ENCODE measurements at places on chromosomes 3 and 15. TPM values are rescaled to one million over a fixed set of nuclear protein-coding genes. Genes with fewer than 3 reads are reported as not detected.

DNA sequence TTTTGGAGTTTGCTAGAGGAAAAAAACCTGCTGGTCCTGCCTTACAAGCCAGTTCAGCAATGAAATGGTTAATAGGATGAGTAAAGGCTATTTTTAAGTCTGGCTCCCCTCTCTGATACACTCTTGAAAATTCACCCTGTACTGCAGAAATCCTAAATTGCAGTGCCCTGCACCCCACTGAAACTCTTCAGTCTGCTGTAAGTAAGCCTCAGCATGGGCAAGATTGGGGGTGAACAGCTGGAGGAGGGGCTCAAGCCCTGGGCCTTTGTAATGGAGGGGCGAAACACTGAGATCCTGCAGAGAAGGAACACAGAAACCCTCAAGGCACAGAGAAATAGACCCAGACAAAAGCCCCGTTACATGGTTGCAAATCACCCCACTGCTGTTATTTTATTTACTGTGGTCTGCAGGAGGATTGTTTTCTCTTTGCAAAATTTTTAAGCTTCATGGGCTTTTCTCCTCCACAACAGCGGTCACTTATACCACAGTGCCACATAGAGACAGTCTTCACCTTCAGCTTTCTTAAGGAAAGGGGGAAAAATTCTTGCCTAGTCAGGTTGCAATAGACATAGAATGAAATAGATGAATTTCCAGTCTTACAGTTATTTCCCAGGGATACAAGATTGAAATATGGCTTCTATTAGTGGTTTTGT lies 45.0 kb downstream of the SOX2 start:
- no peak for DNase-seq

- no peak for DNase-seq
Measured at GRCh38 chr3:80334534-80334933, 566.7 kb upstream of the ROBO1 start.

GRCh38 chr3:121529308-121529707 lies 16.5 kb downstream of the POLQ start:
- no peak for DNase-seq

DNA sequence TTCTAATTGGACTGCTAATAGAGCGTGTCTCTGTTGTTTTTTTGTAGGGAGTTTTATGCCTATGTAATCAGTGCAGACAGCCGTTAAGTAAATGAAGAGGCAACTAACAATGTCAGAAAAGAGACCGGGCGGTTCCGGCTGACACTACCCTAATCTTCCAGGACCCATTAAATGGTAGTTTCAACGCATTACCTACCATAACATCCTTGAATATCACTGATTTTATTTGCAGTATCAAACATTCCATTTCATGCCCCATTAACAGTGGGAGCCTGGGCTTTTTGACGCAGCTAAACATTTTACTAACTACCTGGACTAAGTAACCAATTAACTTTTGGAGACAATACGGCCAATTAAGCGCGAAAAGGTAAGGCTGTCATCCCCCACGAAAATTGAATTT lies 832.9 kb upstream of the NR2F2 start:
- DNase-seq, result no peak

DNA sequence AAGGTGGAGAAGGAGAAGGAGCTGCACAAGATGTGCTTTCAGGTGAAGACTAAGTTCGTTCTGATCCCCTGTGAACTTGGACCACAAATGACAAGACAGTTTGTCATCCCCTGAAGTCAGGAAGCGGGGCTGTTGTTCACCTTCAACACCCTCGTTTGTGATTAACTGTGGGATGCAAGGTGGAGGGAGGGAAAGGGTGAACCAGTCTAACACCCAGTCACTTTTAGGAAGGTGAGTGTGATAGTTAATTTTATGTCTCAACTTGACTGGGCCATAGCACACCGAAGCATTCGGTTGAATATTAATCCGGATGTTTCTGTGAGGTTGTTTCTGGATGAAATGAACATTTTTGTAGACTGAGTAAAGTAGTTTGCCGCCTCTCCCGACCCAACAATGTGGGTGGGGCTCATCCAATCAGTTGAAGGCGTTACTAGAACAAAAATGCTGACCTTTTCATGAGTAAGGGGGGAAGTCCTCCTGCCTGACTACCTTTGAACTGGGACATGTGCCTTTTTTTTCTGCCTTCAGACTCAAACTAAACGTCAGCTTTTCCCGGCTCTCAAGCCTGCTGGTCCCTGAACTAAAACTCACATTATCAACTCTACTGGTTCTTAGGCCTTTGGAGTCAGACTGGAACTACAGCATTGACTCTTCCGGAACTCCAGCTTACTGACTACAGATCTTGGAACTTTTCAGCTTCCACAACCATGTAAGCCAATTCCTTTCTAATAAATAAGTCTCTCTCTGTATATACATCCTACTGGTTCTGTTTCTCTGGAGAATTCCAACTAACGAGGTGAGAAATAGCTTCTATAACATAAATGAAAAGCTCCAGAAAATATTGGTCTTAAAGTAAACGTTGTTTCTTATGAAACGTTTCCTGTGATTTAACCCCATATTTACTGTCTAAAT lies 264.0 kb upstream of the SLITRK3 start:
- DNase-seq, result no peak

DNA sequence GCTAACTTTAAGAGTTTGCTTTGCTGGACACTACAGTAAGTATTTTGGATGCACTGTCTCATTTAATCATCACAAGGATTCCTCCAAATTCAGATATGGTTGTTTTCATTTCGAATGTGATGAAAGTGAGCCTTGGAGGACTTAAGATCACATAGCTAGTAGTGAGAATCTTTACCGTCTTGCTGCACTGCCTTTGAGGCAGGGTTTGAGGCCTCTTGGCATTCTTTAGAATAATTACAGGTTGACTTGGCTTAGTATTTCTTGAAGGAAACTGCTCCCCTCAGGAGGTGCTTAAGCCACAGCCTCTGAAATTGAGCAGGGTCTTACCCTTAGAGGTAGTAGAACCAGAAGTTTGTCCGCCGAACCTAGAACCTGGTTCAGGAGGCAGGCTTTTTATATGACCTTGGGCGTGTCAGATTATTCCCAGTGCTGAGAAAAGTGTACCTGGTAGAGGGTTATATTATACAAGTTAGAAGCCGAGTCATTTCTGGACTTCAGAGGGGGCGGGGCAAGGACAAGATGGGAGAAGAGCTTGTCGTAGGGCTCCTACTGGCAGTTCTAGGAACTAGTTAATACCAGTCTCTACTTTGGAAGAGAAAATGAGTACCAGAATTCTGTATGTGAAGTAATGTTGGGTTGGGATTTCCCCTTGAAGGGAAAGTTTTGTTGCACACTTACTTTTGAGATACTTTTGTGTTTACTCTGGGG lies 1.1 kb downstream of the TFG start:
- peak; percentile 14 for DNase-seq

- DNase-seq, result no peak
Measured at GRCh38 chr3:28924744-28925360, 356.0 kb upstream of the RBMS3 start.

GRCh38 chr3:132418916-132419315 lies 1.6 kb downstream of the DNAJC13 start:
- DNase-seq, result no peak

DNA sequence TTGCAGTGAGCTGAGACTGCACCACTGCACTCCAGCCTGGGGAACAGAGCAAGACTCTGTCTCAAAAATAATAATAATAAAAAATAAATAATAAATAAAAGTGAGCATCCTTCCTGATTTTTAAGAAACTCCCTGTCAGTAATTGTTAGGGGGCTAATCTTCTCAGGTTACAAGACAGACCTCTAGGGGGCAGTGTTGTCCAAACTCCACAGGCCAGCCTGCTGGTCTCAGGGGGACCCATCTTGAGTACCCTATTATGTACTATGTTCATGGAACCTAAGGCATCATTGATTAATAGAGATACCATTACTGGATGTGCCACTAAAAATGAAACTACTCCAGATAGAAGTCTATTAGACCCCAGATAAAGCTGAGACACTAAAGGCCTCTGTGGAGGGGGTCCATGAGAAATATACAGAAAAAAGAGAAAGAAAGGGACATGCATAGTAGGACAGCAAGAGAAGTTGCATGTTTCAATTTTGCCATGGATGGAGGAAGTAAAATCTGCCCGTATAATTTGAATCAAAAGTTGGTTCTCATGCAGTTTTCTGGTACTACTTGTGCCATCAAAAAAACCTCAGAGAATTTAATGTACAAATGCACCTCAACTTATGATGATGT lies 85.5 kb upstream of the CDV3 start:
- DNase-seq, result no peak

GRCh38 chr3:37751967-37752648 lies 109.6 kb upstream of the CTDSPL start:
- no peak for DNase-seq

DNA sequence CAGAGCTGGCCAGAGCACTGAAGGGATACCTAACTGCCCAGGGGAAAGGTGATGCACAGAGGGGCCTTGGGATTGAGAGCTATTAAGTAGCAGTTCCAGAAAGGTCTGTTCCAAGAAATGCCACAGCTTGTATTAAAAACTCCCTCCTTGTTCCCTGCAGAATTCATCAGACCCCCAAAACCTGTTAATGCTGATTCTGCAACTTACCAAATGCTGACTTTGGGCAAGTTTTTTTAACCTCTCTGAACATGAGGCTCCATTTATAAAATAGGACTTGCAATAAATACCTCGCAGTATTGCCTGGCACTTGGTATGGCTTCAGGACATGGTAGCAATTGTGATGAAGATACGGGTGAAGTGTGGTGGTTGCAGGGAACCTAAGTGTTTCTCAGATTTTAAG lies 30.1 kb upstream of the SYNPR start:
- DNase-seq, result no peak

GRCh38 chr15:71080166-71080565 lies 35.1 kb upstream of the THSD4 start:
- no peak for DNase-seq

DNA sequence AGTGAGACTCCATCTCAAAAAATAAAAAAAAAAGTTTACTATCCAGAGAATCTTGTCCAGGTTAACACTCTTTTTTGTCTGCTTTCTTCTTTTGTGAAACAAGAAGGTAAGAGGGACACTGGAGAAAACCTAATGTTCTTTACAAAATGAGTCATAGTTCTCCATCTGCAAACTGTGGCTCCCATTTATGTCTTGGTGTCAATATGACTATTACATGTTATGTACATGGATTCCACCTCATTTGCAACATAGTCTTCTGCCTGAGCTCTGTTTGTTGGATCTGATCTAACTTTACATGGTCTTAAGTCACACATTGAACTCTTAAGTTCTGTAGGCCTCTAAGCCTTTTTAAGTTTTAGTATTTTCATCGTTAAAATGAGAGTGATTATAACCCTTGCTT lies 421.2 kb upstream of the TPRG1 start:
- no peak for DNase-seq

DNA sequence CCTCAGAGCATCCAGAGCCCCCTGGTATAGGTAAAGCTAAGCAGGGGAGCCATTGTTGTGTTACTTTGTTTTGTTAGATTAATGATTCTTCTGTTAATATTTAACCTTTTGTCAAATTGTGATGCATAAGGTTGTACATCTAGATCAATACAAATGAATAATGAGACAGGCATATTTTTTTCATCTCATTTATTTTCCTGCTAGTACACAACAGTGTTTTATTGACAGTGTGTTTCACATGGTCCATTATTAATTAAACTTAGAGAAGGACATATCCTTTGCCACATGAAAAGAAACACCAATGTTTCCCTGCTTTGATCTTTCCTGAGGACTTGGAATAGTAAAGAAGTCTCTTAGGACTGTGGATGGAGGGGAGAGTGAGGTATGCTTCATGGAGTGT lies 543.6 kb upstream of the CFAP20DC start:
- no peak for DNase-seq

GRCh38 chr3:131717493-131717892 lies 214.7 kb upstream of the MRPL3 start:
- no peak for DNase-seq

DNA sequence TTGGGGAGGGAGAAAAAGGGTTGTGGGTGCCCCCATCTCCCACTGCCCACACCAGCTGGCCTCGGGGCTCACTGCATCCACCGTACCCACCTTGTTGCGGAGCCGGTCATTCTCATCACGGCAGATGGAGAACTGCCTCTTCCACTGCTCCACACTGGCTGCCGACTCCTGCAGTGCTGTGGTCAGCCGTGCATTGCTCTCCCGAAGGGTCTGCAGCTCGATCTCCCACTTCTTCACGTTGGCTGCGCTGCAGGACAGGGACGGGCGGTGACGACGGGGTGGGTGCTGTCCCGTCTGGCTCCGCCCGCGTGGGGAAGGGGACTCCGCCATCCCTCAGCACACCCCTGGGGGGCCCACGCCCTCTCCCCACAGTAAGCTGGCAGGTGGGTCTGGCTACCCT lies 45.1 kb downstream of the WHAMM start:
- DNase-seq, result no peak

DNA sequence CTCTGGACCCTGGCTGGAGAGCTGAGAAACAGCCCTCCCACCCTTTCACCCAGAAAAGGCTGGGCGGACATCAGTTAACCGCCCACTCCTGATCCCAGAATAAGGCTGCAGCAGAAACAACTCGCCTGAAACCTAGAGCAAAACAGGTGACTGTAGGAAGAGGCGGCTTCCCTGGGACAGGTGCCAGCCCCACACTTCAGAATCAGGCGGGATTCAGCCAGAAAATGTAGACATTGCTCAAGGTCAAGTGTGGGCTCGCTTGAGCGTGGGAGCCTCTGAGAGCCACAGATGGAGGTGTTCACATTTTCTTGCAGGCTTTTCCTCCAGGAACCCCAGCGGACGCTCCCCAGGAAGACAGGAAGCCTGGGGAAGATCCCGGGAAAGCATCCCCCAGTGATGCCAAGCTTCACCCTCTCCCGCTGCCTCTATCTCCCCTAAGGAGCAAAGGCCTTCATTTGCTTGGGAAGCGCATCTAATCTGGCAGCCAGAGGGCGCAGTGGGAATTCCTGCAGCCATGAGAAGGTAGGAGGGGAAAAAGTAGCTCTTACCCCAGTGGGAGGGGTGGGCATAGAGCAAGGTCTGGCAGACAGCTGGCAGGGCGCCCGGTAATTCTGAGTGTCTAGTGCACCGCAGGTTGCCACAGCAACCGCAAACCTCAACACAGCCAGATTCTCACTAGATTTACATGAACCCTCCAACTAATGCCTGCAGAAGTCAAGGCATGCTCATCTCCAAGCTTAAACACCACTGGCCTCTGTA lies 77.7 kb downstream of the OCA2 start:
- DNase-seq, result peak; percentile 91

DNA sequence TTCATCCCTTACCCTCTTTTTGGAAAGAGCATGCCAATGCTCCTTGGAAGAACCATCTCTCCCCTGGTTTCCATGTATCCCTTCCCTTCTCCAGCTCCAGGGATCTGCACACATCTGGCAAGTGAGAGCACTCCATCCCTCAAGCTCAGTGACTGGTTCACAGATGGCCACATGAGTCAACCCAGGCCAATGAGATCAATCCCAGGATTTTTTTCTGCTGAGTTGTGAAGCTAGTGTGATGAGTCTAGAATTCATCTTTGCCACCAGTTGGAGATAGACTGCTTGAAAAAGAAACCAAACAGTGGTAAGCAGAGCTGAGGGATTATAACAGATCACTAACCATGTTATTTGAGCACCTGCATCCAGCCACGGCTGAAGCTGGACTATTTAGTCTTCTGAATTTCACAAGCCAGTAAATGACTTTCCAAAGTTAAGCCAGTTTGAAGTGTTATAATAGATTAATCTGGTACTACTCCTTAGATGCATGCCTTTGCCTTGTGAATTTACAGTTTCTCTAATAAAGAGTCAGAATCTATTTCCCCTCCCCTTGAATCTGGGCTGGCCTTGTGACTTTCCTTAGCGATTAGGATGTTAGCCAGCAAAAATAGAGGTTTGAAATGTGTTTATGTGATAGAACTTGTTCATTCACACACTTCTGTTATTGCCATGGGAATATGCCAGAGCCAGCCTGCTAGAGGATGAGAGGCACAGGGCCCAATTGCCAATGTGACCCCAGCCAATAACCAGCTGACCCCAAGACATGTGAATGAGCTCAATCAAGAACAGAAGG lies 159.8 kb downstream of the WNT5A start:
- DNase-seq, result no peak

Gene IDH2
- 87.0 TPM for total RNA-seq

Gene SOX14
- total RNA-seq, result not detected

Measured in kidney (tissue), 22 donors.